ENCODE measurements at places on chromosomes 5 and 9. TPM values are rescaled to one million over a fixed set of nuclear protein-coding genes. Genes with fewer than 3 reads are reported as not detected.

The SNCAIP gene
- not detected for total RNA-seq

- no peak for DNase-seq
Measured at GRCh38 chr5:144015961-144016360, 154.5 kb downstream of the YIPF5 start.

GRCh38 chr5:81739291-81739690, 11.6 kb downstream of the SSBP2 start:
- no peak for DNase-seq

DNA sequence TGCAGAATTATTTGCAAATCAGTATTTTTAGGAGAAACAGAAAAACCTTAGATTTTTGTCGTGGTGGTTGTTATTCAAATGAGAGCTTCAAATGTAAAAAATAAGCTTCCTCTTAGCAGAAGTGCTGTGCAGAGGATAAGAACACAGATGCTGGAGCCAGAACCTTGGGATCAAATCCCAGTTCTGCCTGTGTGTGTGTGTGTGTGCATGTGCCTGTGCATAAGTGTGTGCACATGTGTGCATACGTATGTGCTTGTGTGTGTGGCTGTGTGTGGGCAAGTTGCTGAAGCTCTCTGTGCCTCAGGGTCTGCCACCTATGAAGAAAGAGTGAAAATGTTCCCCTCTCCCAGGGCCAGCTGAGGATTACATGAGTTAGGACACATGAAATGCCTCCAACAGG, 8.6 kb downstream of the DAP start:
- DNase-seq, result no peak

- no peak for DNase-seq
Measured at GRCh38 chr9:134847752-134848432, 32.7 kb upstream of the FCN2 start.

GRCh38 chr9:19208653-19209052, 21.8 kb upstream of the DENND4C start:
- DNase-seq, result no peak

Data from activated CD8-positive, alpha-beta T cell treated with anti-CD3 and anti-CD28 coated beads for 36 hours (primary cell).